ENCODE measurements at places on chromosomes 6 and 20.

DNA sequence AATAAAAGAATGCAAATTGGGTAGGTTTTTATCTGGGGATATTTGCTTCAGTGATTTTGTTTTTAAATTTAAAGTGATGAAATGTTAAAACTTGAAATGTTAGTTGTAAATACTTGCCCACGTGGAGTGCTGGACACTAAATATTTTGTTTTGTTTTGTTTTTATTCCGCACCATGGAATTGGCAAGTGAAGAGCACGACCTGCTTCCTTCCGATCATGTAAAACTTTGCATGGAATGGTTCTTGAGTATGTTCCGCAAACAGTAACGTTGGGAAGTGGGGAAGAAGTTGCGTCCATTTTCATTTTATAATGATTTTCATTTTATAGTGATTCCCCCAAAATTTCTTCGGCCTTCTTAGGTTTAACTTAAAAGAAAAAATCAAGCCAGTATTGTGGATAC lies 765 bp downstream of the IRAK1BP1 start:
- no peak for DNase-seq

DNA sequence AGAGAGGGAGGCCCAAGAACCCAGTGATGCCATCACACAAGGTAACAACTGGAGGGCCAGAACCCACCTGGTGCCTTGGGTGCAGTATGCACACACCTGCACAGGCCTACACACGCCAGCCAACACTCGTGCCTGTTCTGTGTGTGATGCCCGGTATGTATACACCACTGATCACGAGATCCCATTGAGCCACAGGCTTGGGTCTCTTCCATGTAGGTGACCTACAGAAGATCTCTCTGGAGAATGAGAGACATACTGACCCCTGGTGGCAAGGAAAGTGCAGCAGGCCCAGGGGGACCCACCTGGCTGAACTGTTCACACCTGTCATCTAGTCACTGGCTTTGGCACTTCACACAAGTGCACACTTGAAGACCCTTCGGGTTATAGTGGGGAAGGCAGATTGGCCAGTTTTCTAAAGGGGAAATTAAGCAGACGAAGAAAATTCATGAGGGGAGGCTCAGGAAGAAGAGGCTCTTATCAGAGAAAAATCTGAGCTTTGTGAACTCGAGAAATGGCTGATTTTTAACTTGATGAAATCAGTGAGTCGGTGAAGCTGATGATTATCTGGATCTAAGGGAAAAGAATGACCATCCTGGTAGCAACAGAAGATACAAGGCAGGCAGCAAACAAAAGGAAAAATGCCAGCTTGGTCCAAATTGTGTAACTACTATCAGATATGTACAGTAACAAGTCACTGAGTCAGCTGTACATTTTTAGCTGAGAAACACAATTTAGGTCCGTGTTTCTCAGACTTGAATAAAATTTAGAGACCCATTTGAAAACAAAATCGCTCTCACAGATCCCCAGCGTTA lies 69.1 kb upstream of the PBOV1 start:
- DNase-seq: peak; percentile 25

DNA sequence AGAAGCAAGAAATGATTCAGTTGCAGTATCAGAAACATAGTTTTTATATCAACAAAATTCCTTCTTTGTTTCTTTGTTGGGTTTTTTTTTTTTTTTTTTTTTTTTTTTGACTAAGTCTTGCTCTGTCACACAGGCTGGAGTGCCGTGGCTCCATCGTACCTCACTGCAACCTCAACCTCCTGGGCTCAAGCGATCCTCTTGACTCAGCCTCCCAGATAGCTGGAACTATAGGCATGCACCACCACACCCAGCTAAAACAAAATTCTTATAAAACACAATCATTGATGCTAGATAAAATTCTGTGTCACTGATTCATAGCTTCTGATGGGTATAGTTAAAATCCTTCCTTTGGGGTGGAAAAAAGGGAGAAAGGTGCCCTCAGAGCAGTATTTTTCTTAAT lies 110.3 kb upstream of the TNFAIP3 start:
- DNase-seq: no peak

DNA sequence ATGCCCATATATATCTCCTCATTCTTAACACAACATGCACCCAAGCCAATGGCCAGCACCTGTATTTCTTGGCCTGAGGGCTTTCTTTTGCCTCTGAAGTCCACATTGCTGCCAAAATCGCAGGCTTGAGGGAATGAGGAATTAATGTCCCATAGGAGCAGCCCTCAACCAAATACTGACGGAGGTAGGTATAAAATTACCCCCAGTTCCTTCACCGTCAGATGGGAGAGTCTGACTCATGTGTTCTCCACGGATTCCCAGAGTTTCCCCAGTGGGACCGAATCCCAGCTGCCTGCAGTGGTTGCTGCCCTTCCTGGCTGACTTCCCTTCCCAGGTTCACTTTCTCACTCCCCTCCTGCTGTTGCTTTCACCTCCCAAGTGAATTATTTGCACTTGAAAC lies 602.2 kb upstream of the NOX3 start:
- no peak for DNase-seq

DNA sequence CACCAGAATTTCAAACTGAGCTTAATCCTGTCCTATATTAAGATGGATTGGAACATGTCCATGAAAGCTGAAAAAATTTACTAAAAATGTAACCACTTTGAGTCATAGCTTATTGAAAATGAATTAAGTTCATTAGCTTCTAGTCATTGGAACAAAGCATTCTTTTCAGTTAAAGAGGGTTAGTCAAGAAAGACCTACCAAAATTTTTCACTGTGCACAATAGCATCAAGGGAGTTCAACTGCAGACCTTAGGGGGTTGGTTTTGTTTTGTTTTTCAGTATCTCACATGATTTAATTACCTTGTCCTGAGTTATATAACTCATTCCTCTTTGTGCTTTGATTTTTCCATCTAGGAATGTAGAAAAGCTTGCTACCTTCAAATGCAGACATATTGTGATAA lies 2.8 kb downstream of the SLC2A12 start:
- DNase-seq: no peak

DNA sequence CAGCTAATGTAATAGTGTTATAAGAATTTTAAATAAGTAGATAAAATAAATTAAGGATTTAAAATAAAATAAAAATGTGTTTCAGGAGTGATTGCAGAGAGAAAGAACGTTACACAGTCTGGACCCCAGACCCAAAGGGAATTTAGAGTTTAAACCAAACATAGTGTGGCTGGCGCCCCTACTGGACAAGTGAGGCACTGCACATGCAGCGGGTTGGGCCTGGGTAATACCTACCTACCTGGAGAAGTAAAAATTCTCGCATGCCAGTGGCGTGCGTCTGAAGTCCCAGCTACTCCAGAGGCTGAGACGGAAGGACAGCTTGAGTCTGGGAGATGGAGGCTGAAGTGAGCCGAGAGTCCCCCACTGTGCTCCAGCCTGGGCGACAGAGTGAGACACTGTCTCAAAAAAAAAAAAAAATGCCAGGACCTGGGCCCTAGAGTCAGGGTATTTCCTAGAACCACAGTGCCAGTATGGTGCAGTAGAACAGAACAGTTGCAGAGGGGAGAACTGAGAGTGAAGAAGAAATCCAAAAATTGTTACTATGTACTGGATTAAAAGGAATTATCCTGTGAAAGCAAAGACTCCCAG lies 71.4 kb upstream of the TCF21 start:
- DNase-seq: no peak

- no peak for DNase-seq
Measured at GRCh38 chr6:52186480-52186879, 305 bp downstream of the IL17A start.

GRCh38 chr6:124772733-124773319 lies 189.4 kb upstream of the RNF217 start:
- DNase-seq: no peak

GRCh38 chr6:158042245-158042798 lies 60.7 kb downstream of the SYNJ2 start:
- no peak for DNase-seq

DNA sequence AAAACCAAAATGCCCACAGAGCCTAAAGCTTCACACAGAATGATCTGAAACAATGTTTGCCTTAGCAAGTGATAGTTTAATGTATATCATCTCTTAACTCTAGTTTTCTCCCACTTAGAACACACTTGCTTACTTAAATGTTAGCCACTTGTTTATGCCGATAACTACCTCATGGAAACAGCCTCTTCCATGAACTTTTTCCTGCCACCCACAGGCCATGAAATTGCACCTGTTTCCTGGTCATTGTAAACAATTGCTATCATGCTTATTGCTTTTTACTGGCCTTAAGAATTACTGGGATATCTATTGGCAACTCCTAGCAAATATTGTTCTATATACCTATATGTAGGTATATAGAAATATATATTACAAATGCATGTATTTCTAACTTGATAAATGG lies 231.1 kb downstream of the HDGFL1 start:
- DNase-seq: no peak

DNA sequence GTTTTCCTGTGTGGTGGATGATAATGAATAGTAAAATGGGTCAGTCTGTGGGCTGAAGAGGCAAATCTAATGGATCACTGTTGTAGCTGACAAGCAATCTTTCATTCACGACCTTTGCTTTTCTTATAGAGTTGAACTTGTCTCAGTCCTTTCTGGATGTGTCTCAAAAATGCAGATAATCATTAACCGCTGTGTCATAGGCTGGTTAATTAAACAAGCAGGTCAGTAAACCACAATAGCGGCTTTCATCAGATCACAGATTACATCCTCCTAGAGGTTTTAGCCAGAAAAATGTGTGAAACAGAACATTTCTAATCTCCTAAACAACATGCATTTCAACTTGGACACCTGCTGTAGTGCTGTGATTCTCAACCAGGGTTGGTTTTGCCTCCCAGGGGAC lies 2.5 kb upstream of the METTL24 start:
- no peak for DNase-seq

DNA sequence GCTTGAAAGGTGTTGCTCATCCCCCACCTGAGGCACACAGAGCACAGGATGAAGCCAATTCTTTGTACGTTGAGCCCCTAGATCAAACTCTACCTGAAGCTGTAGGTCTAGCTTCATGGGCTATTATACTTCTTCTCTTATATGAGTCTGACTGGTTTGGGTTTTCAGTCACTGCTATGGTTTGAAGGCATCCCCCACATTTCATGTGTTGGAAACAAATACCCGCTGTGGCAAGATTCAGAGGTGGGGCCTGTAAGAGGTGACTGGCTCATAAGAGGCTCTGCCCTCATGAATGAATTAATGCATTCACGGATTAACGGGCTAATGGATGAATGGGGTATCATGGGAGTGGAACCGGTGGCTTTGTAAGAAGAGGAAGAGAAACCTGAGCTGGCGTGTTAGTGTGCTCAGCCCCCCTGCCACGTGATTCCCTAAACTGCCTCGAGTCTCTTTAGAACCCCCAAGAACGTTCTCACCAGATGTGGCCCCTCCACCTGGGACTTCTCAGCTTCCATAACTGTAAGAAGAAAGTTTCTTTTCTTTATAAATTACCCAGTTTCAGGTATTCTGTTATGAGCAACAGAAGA lies 39.2 kb downstream of the PREX1 start:
- no peak for DNase-seq

GRCh38 chr6:165899611-165900010 lies 236.6 kb upstream of the PDE10A start:
- no peak for DNase-seq

- no peak for DNase-seq
Measured at GRCh38 chr6:157217198-157217893, 106.0 kb downstream of the TMEM242 start.

- peak; percentile 24 for DNase-seq
Measured at GRCh38 chr6:142845624-142846458, 99.1 kb downstream of the HIVEP2 start.

DNA sequence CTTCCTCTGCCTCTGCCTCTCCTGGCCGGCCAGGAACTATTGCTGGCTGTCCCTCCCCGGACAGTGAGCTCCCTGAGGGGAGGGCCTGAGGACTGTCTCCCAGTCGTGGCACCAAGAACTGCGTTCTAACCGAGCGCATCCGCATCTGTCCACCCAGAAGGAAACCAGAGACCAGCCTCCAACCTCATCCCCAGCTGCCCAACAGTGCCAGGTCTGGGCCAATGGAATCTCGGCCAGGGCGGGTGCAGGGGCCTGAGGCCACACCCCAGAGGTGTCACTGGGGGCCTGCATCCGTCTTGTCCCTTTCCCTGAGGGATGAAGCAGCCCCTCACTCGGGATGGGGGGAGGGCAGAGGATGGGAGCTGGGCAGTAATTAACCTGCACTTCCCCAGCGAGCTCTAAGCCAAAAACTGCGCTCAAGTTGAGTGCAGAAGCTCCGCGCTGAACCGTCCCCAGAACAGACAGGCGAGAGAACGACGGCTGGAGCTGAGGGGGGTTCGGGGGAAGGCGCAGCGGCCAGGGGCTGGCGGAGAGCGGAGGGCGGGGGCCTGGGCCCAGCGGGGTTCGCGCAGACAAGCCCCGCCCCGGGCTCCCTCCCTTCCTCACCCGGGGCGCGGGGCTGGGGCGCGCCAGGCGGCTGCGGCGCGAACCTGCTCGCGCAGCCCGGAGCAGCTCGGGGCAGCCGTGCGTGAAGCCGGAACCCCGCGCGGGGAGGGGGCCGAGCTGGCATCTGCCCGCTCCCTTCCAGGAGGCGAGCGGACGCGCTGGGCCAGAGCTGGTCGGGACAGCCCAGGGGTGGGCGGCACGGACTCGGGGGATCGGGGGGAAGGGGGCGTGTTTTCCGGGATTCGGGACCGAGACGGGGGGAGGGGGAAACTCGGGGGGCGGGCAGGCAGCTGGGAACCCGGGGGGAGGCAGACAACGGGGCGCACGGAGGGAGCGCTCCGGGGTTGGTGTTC lies 1.4 kb downstream of the TFEB start:
- peak; percentile 28 for DNase-seq

DNA sequence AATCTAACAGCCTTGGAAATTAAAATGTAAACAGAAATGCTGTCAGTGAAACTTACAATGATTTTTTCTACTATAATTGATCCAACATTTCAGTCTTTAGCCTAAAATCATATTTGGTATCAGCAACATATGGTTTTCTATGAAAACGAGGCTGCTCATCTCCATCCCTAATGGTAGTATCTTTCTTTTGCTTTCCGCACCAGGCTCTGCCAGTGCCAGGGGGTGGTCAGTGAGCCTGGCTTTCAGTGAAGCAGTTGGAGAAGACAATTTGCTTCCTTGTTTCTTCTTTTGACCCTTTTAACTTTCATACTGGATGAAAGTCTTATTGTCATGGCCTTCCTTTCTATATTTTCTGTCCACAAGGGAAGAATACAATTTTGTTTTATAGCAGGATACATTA lies 258.4 kb downstream of the ARID1B start:
- DNase-seq: no peak

GRCh38 chr6:90715093-90715655 lies 128.3 kb upstream of the MAP3K7 start:
- no peak for DNase-seq

GRCh38 chr20:49445176-49445575 lies 37.3 kb downstream of the KCNB1 start:
- DNase-seq: no peak

GRCh38 chr20:35561671-35562070 lies 19.8 kb downstream of the ERGIC3 start:
- no peak for DNase-seq

GRCh38 chr6:169070506-169071176 lies 183.0 kb downstream of the THBS2 start:
- DNase-seq: no peak

- no peak for DNase-seq
Measured at GRCh38 chr6:72954716-72955115, 270.6 kb downstream of the KHDC1L start.
